ENCODE measurements at places on chromosomes 16 and 17. TPM values are rescaled to one million over a fixed set of nuclear protein-coding genes. Genes with fewer than 3 reads are reported as not detected.

The VTN gene
- 0.28 TPM for total RNA-seq

The KCNG4 gene
- not detected for total RNA-seq

The CLEC19A gene
- not detected for total RNA-seq

The ITGAX gene
- 4.6 TPM for total RNA-seq

The IGSF6 gene
- 5.1 TPM for total RNA-seq

The SMTNL2 gene
- not detected for total RNA-seq

The PDF gene
- 11.8 TPM for total RNA-seq

The CES4A gene
- 19.8 TPM for total RNA-seq

The RNFT1 gene
- total RNA-seq, result 36.6 TPM

The PDILT gene
- total RNA-seq, result not detected
